ENCODE measurements at places on chromosomes 3 and 15. TPM values are rescaled to one million over a fixed set of nuclear protein-coding genes. Genes with fewer than 3 reads are reported as not detected.

- no peak for DNase-seq
These were observed 452.1 kb upstream of the RASGRP1 start for GRCh38 chr15:39016706-39017105.

DNA sequence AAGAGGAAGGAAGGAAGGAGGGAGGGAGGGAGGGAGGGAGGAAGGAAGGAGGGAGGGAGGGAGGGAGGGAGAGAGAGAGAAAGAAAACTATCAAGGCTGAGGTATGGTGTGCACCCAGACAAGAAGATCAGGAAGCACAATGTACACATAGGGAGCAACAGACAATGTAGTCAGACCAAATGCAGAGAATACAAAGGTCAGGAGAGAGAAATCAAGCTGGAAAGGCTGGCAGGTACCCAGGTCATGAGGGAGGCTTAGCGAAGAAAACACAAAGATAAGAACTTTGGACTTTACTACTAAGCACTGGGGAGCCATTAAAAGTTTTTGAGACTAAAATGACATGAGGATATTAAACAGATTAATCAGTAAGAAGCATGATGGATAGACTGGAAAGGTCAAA lies 176.0 kb upstream of the TMCO5A start:
- DNase-seq, result no peak

GRCh38 chr15:35753486-35753885 lies 207.5 kb upstream of the DPH6 start:
- no peak for DNase-seq

DNA sequence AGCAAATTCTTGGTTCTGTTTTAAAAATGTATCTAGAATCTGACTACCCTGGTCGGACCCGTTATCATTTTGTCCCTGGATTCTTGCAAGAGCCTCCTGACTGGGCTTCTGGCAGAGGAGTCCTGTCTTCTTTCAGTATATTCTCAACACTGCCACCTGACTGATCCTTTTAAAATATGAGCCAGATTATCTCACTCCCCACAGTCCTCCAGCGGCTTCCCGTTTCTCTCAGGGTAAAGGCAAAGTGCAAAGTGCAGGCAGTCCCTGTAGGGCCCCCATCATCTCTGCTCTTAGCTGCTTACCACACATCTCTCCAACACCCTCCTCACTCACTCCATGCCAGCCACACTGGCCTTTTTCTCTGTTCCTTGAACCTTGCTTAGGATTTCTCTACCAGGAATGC lies 28.4 kb downstream of the CRTC3 start:
- DNase-seq, result no peak

DNA sequence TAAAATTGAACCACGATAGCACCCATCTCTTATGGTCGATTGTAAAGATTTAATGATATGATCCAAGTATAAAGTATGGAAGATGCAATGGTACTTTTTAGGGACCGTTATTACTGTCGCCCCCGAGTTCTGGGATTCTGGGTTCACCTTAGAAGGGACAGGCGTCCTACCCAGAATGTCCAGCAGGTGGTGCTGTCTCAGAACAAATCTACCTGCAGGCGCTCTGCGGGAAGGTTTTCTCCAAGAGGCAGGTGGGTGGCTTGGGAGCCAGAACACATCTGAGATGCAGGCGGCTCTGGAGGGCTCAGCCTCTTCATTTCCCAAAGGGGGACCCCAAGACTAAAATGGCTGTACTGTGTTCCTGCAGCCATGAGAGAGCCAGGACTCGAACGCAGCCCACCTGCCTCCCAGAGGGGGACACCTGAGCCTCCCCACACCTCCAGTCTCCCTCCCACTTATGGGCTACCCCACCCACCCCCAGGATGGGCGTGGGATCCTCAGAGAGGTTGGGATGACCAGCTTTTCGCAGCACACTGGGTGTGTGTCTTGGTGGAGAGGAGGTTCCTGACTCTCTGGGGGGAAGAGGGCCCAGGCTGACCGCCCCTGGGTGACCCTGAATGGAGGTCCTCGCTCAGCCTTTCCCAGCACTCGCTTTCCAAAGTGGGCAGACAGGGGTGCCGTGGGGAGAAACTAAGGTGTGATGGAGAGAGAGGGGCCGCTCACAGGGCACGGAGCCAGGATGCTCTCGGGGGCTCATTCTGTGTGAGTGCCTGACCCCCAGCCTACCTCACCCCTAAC lies 28.1 kb upstream of the CORO2B start:
- peak; percentile 78 for DNase-seq

Gene TNFSF10
- 151 TPM for total RNA-seq

Gene ACP3
- total RNA-seq, result not detected

Data from activated naive CD8-positive, alpha-beta T cell treated with anti-CD3 and anti-CD28 coated beads, Interleukin-2, amount 10 ng/mL, durations not matched to agents 7 days and 5 days (primary cell).